Activated CD8-positive, alpha-beta memory T cell treated with anti-CD3 and anti-CD28 coated beads for 4 hours (primary cell): ENCODE measurements at places on chromosomes 5 and 9.

GRCh38 chr9:129612815-129613519 is 7.9 kb downstream of the C9orf50 start:
- DNase-seq: no peak

DNA sequence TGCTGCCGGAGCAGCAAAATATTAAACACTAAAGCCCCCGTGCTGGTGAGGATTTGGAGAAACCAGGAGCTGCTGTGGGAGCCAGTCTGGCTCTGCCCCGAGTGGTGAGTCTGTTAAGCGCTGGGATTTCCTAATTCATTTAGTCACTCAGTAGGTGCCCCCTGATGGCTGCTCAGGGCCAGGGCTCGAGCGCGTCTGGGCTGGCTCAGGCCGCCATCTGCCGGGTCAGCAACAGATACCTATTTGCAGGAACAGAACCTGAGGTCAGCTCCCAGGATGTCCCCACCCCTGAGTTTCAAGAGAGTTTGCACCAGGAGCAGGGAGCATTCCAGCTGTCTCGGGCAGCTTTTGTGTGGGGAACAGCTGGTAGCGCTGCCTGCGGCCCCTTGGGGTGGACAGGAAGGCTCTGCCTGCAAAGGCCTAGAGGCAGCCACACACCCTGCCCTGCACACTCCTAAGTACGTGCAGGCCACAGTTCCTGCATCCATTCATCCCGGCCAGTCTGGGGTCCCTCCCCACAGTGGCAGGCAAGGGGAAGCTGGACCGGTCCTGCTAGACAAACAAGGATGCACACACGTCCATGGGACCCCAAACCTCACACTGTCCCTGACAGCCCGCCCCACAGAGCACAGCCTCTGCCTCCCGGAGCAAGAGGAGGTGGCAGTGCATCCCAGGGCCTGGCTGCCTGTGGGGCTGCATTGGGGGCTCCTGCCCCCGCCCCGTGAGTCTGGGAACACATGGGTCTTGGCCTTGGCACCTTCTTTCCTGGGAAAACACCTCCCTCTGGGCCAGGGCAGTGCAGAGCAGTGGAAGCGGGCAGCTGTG is 83.7 kb downstream of the ADAMTS2 start:
- DNase-seq: no peak

GRCh38 chr9:120398286-120398685 is 181.7 kb downstream of the CDK5RAP2 start:
- no peak for DNase-seq

DNA sequence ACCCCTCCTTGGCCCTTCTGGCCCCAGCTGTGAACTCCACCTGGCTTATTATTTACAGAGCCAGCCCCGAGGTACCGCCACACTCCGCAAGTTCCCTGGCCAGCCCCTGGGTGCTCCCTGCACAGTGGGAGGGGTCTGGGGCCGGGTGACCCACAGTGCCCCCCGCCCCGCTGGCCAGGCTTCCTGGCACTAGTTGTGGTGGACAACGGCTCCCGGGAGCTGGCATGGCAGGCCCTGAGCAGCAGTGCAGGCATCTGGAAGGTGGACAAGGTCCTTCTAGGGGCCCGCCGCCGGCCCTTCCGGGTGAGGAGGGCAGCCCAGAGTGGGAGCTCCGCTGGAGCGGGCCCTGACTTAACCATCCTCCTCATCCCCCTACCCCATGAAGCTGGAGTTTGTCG is 3.9 kb downstream of the MAMDC4 start:
- DNase-seq: no peak

DNA sequence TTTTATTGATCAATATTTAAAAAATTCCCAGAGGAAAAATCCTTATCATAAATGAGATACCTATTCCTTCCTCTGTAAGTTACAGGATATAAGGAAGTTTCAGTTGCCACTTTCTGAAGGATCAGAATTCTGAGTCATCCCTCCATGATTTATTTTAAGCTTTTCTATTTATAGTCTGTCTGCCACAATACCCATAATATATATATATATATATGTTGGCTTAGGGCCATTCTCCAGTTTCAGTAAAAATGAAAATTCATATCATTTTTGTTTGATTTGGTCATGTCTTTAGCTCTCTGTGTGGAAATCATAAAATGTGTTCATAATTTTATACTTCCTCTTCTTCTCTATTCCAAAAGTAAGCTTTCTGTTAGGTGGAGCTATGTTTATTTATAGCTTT is 215.8 kb upstream of the CYLC2 start:
- DNase-seq: no peak

DNA sequence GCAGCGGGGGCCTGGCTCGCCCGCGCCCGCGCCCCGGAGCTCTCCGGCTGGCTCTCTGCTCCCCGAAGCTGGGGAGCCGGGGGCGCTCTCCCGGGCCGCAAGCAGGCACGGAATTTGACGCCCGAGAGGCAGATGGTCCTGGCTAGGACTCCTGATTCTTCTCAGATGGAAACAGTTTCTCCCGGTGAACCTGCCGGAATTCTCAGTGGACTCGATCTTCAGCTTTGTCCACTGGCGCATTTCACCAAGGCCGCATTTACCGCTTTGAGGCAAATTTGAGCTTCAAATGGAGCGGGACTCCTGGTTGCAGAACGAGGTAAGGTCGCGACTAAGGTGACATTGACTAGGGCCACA is 305.7 kb upstream of the KCNN2 start:
- no peak for DNase-seq

DNA sequence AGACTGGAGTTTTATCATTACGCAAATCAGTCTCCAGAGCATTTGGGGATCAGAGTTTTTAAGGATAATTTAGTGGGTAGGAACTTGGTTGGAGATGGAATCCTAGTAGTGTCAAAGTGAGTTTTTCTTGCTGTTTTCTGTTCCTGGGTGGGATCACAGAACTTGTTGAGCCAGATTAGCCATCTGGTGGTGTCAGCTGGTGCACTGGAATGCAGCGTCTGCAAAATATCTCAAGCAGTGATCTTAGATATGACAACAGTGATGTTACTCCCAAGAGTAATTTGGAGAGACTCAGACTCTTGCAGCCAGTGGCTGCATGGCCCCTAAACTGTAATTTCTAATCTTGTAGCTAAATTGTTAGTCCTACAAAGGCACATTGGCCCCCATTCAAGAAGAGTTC is 1257.8 kb downstream of the MAT2B start:
- no peak for DNase-seq

GRCh38 chr5:144103611-144104485 is 66.6 kb downstream of the YIPF5 start:
- no peak for DNase-seq

GRCh38 chr9:21381448-21382339 is 3.5 kb downstream of the IFNA2 start:
- DNase-seq: no peak

DNA sequence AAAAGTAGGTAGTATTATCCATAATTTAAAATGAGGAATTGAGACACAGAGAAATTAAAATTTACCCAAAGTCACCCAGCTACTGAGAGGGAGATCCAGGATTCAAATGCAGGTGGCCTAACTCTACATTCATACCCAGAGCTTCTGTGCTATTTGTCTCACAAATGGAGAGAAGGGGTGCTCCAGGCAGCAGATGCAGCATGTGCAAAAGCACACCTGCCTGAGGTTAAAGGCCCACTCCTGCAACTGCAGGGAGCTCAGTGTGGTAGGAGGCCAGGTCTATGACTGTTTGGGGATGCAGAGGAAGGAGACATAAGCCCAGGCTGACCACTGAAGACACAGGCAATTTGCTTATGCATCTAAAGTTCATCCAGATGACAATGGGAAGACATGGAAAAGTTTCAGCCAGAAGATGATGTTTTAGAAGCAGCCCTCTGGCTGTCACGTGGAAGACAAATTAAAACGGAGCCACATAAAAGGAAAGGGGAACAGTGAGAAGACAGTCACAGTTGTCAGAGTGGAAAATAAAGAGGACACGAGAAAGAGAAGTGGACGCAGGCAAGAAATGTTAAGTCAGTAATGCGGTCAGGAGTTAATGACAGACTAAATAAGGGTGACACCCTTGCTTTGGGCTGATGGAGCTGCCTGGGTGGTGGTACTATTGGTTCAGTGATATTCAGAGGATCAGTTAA is 214.7 kb downstream of the EBF1 start:
- no peak for DNase-seq

DNA sequence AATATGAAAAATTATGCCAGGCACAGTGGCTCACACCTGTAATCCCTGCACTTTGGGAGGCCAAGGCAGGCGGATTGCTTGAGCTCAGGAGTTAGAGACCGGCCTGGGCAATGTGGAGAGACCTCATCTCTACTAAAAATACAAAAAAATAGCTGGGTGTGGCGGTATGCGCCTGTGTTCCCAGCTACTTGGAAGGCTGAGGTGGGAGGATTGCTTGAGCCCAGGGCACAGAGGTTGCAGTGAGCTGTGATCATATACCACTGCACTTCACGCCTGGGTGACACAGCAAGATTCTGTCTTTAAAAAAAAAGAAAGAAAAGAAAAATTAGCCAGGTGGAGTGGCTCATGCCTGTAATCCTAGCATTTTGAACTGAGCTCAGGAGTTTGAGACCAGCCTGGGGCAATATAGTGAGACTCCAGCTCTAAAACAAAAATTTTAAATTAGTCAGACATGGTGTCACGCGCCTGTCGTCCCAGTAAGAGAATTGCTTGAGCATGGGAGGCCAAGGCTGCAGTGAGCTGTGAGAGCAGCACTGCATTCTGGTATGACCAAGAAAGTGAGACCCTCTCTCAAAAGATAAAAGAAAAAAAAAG is 18.0 kb downstream of the PLAA start:
- DNase-seq: no peak

DNA sequence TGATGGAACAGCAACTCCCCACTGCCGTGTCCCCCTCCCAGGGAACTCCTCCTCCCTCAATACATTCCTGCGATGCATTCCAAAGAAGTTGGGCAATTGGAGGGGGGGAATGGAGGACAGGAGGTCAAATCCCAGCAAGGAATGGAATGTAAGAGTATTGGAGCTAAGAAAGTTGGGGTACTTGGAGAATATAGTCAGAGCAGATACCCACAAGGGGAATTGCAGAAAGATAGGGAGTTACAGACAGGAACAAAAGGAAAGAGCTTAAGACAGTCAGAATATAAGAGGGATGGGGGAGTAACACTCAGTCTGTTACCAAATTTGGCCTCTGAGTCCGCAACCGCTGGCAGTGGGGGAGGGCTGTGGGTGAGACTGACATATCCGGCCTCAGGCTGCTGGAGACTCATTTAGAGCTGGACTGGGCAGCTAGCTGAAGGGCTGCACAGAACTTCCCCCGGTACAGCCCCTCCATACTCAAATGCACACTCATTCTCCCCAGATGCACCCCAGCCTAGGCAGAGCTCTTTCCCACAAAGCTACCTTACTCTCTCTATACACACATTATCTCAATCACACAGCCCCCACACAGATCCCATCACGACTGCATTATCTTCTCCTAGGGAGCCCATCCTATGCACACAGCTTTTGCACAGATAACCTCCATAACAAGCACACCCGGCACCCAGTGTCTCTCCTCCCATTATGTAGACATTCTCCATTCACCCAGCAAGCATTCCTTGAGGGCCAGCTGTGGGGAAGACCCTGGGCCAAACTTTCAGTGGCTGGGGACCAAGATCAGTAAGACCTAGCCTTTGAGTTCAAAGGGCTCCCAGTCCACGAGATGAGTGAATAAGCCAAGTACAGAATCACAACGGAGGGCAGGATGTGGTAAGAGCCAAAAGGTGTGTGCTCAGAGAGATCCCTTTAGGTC is 3.7 kb downstream of the TLN1 start:
- DNase-seq: no peak

- DNase-seq: no peak
Observed at GRCh38 chr5:116313366-116313765, 228.5 kb downstream of the COMMD10 start.

DNA sequence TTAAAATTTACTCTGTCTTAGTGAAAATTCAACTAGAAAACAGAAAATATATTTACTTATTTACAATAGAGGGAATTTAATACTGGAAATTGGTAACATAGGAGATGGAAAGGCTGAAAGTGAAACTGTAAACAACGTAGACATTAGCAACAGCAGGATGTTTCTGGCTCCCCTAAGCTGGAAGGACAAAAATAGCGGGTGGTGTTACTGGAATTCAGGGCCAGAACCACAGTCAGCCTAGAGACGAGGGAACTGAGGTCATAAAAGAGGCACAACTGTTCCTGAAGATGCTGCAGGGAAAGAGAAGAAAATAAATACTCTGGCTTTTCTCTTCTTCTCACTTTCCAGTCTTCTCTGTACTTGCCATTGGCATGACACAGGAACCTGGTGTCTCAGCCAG is 80.4 kb upstream of the NIPBL start:
- DNase-seq: no peak

GRCh38 chr9:32247168-32247567 is 137.3 kb upstream of the ACO1 start:
- no peak for DNase-seq

GRCh38 chr9:92780206-92780605 is 15.6 kb upstream of the BICD2 start:
- no peak for DNase-seq
